Activated CD4-positive, alpha-beta T cell treated with anti-CD3 and anti-CD28 coated beads, Interleukin-2, amount 50 U/mL, for 48 hours (primary cell): ENCODE measurements at places on chromosomes 16 and 17.

GRCh38 chr17:34305061-34305460, 14.2 kb upstream of the CCL8 start:
- no peak for DNase-seq

GRCh38 chr16:31707743-31708335, 165.8 kb upstream of the ZNF267 start:
- no peak for DNase-seq

- no peak for DNase-seq
Observed at GRCh38 chr16:88738151-88739084, 32.1 kb downstream of the CTU2 start.

- no peak for DNase-seq
Observed at GRCh38 chr17:20098314-20098713, 89.2 kb downstream of the SPECC1 start.

DNA sequence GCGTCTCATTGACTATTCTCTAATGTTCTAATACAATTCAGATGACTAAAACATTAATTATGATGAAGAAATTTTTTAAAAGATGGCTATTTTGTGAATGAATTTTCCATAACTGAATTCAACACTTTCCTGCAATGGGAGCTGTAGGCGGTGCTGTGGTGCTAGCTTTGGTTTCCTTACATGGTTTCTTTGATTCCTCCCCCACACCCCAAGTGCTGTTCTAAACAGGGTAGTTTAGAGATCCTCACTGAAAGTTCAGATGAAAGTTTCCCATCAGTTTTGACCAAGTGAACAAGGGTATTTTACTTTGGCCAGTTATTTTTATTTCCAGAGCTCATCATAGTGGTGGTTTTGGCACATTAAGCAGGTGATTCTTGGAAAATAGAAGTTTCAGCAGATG, 26.0 kb upstream of the MRC2 start:
- no peak for DNase-seq
